Fibroblast of the aortic adventitia (primary cell): ENCODE measurements at places on chromosomes 1 and 21. TPM values are rescaled to one million over a fixed set of nuclear protein-coding genes. Genes with fewer than 3 reads are reported as not detected.
A peak's percentile ranks its signal among the peaks of the same experiment; 100 is the strongest.

DNA sequence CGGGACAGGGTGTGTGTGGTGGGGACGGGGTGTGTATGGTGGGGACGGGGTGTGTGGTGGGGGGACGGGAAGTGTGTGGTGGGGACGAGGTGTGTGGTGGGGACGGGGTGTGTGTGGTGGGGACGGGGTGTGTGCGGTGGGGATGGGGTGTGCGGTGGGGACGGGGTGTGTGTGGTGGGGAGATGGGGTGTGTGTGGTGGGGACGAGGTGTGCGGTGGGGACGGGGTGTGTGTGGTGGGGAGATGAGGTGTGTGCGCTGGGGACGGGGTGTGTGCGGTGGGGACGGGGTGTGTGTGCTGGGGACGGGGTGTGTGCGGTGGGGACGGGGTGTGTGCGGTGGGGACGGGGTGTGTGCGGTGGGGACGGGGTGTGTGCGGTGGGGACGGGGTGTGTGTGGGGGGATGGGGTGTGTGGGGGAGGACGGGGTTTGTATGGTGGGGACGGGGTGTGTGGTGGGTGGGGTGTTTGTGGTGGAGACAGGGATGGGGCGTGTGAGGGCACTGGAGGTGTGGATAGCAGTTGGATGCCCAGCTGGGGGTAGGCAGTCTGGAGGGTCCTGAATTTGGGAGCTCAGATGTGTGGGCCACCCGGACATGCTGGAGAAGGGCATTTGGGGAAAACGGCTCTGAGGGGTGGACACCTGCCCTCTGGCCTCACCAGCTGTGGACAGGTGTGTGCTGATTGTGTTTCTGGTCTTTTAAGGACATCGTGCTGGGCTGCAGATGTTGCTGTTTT lies 16.9 kb downstream of the IBA57 start:
- no peak for DNase-seq

DNA sequence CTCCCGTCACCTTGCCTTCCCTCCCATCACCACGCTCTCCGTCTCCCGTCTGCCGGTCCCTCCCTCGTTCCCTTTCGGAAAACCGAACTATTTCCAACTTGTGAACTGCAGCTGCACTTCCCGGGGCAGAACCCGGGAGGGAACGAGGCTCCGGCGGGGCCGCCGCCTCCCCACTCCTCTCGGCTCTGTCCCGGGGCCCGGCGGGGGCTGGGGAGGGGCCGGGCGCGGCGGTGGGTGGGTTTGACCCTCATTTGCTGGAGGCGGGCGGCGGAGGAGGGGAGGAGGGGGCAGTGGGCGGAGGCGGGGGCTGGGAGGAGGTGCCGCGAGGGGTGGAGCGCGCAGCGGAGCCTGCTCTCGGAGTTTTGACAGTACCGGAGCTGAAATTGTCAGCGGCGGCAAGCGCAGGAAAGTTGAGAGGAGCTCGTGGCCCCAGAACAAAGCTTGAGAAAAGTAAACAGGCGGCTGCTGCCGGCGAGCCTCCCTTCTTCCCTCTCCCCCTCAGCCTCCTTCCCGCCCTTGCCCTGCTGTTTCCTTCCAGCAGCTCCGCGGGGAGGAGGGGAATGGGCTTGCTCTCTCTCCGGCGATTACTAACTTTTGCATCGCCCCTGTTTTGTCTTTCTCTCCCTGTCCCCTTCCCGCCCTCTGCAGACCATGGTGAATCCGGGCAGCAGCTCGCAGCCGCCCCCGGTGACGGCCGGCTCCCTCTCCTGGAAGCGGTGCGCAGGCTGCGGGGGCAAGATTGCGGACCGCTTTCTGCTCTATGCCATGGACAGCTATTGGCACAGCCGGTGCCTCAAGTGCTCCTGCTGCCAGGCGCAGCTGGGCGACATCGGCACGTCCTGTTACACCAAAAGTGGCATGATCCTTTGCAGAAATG lies 2.9 kb downstream of the LMO4 start:
- DNase-seq: peak; percentile 61

Gene LRRC71
- total RNA-seq: 0.09 TPM in 1 of 2 replicates, not detected in the other

DNA sequence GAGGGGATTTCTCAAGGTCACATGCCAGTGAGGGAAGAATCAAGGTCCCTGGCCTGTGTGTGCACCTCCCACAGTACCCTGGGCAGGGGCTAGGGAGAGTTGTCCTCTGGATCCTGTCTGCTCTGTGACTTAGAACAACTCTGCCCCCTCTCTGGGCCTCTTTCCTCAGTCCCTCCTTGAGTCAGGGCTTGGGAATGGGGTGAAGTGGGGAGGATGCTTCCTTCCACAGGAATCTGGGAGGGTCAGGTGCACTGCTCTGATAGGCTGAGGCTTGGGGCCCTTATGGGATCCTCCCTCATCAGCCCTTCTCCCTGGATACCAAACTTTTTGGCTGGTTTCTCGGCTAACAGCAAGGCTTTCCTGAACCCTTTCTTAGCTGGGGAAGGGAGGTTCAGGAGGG lies 2.5 kb downstream of the TRNP1 start:
- peak; percentile 58 for DNase-seq

DNA sequence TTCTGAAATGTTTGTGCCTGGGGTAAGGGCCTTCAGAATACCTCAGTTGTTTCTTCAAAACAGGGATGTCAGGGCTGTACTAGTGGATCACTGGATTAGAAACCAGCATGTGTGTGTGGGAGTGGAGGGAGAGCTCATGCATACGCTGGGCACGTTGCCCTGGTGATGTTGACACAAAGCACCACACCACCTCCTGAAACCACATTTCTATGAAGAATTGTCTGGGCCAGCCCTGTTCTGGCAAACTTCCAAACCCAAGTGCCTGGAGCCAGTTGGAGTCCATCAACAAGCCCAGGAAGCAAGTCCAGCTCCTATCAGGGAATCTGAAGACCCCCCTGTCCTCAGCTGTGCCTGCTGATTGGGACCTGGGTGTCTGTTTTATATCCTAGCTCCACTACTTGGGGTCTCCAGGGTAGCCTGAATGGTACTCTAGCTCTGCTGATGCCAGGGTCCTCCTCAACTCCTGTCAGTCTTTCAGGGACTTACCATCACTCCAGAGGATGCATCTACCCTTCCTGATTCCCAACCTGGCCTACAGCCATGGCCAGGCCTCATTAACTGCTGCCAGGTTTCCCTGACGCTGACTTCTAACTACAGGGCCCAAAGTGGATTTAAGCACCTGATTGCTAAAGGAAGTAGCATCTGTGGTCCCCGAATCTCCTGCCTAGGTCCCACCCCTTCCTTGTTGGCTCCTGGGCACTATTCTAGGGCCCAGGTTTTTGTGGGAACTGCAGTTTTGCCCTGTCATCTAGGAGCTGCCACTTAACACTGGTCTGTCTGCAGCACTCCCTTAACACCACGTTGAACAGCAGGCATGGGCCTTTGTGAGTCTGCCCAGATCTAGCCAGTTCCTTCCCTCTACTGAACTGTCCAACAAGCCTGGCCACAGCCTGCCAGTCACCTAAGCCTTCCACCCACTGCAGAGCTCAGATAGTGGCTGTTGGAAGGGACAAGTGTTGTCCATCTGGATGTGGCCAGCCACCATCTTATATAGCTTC lies 45.5 kb downstream of the LPAR3 start:
- DNase-seq: peak; percentile 99

DNA sequence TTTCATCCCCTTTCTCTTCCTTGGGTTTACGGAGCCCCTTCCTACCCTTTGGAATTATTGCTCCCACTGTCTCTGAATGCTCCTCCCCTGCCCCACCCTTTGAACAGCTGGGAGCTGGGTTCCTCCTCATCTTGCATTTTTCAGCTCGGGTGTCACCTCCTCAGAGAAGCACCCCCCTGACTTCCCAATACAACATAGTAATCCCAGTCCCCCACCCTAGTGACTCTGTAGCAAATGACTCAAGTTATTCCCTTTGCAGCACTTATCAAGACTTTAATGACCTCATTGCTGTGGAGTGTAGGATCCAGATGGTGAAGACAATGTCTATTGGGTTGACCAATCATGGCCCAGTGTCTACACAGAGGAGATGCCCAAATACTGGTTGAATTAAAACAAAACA lies 8.9 kb upstream of the VWA5B1 start:
- DNase-seq: peak; percentile 56

DNA sequence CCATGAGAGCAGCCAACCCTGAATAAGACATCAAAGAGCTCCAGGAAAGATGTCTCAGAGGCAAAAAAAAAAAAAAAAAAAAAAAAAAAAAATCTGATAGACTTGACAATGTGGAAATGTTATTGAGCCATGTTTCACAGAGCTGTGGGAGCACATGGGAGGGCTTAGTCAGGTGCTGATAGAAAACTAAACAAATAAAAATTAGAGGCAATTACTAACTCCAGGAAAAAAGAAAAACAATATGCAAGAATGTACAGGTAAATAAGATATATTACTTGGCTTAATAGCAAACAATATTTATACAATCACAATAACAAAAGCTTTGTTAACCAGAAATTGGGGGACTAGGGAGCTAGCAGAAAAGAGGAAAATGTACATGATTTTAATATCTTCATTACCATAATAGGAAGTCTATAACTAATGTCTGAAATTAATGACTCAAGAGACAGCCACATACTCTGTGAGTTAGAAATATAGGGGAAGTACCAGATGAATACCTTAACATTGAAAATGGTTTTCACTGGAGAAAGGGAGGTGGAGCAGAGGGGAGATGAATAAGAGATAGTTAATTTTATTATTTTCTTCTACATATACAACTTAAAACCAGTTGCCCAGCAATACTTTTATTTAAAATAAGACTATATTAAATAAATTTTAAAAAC lies 16.9 kb upstream of the RGS16 start:
- no peak for DNase-seq

GRCh38 chr1:173255214-173255813 lies 48.2 kb upstream of the TNFSF4 start:
- peak; percentile 74 for DNase-seq

DNA sequence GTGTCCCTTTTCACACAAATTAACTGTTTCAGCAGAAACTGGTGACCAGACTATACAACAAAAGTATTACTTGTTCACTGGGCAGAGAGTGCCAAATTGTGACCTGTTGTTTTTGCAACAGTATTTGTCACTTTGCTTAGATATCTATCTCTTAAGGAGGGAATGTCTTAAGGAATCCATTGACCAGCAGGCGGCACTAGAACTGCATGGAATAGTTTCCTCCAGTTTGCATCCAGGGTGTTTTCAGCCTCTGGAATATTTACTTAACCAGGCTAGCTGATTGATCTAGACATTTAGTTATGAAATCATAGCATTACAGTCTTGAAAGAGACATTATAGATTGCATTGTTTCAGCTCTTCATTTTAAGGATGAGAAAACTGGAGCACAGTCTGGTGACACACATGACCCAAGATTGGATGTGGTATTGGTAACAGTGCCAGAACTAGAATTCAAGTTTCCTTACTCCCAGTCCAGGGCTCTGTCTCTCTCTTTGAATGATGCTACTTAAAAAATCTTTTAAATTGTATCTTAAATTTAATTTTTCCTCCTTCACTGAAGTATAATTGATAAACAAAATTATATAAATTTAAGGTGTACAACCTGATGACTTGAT lies 16.9 kb downstream of the RPTN start:
- peak; percentile 85 for DNase-seq

GRCh38 chr1:14921057-14921456 lies 232.5 kb upstream of the TMEM51 start:
- peak; percentile 56 for DNase-seq

Gene PTPN22
- 0.99 and 1.6 TPM in 2 replicates for total RNA-seq

Gene ADCY10
- 0.09 and 0.25 TPM in 2 replicates for total RNA-seq

DNA sequence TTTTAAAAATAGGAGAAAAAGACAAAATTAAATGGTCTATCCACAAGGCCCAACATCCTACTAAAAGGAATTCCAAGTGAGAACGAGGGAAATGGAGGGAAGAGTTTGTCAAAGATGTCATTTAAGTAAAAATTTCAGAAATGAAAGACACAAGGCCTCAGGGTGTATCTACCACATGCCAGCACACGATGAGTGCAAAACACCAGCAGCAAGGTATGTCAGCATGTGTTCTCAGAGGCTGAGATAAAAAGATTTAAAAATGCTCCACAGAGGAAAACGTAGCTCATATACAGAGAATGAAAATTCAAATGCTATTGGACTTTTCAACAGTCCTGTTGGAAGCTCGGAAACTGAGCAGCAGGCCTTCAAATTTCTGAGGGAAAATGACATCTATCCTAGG lies 42.0 kb downstream of the RHOU start:
- DNase-seq: no peak

- no peak for DNase-seq
These were observed 209.0 kb downstream of the AMY1C start for GRCh38 chr1:103958699-103959098.

DNA sequence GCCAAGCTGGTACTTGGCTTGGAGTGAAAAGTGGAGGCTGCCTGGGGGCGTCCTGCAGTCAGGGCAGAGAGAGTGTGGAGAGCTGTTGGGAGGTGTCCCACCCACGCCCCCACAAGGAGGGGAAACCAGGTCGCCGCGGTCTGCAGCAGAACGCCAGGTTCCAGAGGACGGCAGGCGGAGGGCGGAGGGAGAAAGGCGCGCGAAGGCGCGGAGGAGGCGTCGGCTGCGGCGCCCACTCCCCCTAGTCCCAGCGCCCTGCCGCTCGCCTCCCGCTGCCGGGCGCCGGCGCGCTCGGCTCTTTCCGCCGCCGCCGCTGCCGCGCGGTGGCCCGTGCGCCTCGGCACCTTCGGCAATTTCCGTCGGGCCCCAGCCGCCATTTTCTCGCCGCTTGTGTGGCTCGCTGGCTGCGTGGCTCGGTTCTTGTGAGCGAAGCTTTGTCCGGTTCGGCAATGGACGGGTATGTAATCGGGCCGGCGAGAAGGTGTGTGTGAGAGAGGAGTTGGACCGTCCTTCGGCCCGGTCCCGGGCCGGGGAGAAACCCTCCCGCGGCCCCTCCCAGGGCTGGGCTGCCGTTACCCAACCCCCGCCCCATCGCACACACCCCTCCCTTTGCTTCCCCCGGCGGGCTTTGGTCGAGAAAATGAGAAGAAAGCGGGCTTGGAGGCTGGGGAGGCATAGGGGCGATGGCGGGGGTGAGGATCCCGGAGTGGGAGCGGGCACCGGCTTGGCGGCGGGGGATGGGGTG lies at the start of gene PTBP2:
PTBP2 (plus strand) TSS at position 369 of the 745 bp plus-strand sequence; CDS start at position 450, 81 bp downstream.
- DNase-seq: peak; percentile 66

DNA sequence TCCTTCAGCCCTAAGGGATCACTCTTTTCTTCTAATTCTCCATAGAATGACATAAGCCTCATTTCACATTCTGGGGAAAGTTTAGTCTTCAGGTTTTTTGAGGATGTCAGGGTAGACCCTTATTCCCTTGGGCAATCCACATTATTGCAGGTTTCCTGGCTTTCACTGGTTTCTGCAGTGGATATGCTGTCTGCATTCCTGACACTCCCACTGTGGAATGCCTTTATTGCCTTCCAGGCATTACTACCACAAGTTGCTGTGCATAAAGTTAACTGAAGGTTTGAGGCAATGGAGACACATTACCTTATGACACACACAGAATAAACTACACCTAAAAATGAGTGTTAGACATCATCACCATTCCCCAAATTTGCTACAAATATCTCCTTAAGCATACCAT lies 12.7 kb downstream of the FASLG start:
- peak; percentile 68 for DNase-seq

Gene EDARADD
- not detected in 2 replicates for total RNA-seq

- DNase-seq: peak; percentile 80
These were observed 30.0 kb downstream of the SLC27A3 start for GRCh38 chr1:153805042-153805745.
